ENCODE measurements at places on chromosomes 4 and X.

GRCh38 chrX:73028876-73029275, 26.1 kb downstream of the PABPC1L2B start:
- no peak for DNase-seq

- DNase-seq: no peak
These were observed 162.2 kb downstream of the BCOR start for GRCh38 chrX:39935411-39936064.

DNA sequence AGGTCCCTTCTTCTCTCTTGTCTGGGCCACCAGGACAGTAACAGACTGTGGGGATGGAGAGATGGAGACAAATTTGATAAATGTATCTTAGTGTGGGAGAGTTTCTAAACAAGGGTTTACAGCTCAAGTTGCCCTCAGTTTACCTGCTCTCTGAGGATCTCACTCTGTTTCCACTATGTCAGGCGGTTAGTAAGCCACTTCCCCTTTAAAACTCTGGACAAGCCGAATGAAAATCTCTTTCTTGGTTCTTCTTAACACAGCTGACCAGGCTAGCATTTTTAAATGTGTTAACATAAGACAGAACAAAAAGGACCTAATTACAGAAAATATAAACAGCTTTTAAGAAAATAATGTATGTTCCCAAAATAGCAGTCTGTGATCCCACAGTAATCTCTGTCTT, 2.9 kb upstream of the SCARB2 start:
- DNase-seq: no peak

DNA sequence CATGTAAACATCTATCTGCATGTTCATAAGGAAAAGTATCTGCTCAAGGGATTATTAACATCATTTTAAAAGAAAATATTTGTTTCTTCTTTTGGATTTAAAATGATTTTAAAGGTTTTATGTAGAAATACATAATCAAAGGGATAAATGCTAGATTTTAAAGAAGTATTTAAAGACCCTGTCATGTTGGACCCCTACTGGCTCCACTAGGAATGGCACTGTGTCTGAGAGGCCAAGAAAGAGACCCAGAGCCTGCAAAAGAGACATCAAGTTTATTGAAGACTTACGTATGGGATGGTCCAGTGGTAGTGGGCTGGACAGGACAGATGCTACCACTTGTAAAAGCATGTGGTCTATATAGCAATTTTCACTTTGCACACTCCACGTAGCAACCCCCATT, 78.7 kb upstream of the PCDH18 start:
- no peak for DNase-seq
